ENCODE measurements at places on chromosomes 2 and 18.

- DNase-seq = no peak
Measured at GRCh38 chr2:113894156-113894743, 4.4 kb downstream of the ACTR3 start.

- DNase-seq = peak; percentile 71
Measured at GRCh38 chr2:237723602-237724001, 75.0 kb upstream of the RBM44 start.

DNA sequence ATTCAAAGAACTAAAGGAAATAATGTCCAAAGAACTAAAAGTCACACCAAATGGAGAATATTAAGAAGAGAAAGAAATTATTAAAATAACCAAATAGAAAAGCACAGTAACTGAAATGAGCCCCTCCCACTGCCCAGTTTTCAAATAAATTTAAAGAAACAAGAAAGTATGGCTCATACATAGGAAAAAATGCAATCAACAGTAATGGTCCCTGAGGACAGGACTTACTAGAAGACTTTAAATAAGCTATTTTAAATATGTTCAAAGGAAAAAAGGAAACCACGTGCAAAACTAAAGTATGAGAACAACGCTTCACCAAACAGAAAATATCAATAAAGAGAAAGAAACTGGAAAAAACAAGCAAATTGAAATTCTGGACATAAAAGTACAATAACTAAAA lies 58.9 kb downstream of the TMEM131 start:
- DNase-seq = no peak

DNA sequence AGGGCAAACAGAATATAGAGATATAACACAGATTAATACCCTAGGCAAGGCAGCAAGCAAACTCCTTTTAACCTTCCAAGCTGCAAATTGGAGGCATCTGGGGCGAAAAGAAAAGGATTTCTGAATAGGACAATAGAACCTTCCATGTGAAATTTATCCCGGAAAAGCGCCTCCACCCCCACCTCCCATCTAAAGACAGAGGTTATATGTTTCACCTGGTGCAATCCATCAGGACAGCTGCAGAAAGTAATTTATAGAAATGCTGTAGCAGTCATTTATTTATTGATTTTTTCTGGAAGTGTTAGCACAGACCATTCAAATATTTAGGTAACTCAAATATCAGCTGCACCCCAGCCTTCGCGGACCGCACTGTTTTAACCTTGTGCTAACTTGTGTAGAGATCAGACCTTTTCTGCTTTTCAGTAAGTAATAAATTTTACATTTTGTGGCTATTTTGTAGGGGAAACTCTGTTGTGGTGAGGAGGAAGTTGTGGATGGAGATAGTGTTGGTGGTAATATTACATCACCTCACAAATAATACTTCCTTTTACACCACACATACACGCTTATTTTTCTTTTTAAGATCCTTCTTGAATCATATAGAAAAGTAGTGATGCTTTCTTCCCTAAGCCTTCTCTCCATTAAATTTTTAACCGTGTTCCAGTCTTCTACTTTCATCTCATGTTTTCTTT lies 919.3 kb upstream of the CDH2 start:
- peak; percentile 100 for DNase-seq

GRCh38 chr2:197128897-197129296 lies 181.7 kb downstream of the ANKRD44 start:
- no peak for DNase-seq

GRCh38 chr2:217494557-217494956 lies 508.2 kb downstream of the TNS1 start:
- no peak for DNase-seq

DNA sequence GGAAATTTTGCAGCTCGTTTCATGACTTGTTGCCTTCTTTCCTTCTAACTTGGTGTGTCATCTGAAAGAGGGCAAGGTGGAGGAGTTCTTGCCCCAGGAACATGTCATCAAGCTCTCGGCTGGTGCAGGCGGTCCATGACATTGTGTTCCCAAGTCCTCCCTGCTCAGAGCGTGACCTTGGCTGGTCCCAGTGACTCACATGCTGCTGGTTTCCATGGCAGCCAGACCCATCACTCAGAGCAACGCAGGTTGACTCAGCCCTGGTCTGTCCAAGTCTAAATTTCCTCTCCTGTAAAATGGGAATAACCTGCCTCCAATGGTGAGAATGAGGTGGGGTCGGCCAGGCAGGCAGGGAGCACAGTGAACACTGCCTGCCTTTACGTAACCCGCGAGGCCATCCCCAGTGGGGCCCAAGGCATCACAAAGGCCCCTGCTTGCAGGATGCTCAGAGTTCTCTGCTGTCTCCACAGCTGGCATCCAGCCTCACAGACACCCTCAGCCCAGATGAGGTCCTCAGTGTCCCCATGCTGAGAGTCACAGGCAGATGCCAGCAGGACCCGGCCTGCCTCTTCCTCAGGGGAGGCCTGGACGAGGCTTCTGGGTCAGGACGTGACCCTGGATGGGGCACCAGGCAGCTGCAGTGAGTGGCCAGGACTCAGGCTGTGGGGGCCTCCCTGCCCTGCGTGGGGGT lies 143.7 kb downstream of the TPO start:
- DNase-seq = no peak

- DNase-seq = no peak
Measured at GRCh38 chr18:70371908-70372307, 83.1 kb downstream of the SOCS6 start.

DNA sequence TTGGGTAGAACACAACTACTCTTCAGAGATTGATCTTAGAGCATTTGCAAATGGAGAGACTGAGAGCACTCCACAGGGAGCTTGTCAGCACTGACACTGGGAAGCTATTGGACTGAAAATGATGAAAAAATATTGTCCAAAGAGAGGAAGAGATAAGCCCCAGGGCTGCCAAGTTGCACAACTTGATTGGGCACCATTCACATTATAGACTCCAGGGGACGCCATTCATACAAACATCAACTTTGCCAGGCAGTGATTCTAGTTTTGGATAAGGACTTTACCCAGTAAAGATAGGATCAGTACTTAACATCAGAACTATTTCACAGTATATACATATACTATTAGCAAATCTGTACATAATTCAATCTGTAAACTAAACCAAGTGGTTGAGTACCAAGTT lies 79.6 kb upstream of the MYCN start:
- DNase-seq = no peak

DNA sequence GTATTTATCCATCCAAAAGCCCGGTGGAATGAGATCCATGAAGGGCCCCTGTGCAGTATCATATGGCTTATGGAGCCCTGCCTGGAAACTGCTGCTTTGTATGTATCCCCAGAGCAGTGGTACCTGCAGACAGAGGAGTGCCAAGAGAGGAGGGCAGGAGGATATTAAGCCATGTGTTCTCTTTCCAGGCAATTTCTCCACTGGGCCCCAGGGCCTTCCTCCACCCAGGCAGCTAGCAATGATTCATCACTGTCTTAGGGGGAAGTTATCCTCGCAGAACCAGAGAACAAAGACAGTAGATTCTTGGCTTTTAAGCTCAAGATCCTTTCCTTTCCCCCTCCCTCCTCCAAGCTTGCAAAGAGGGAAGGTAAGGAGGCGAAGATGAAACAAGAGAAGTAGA lies 98.1 kb downstream of the LRRC30 start:
- no peak for DNase-seq

- peak; percentile 88 for DNase-seq
Measured at GRCh38 chr18:48230467-48231113, 178.6 kb downstream of the ZBTB7C start.

DNA sequence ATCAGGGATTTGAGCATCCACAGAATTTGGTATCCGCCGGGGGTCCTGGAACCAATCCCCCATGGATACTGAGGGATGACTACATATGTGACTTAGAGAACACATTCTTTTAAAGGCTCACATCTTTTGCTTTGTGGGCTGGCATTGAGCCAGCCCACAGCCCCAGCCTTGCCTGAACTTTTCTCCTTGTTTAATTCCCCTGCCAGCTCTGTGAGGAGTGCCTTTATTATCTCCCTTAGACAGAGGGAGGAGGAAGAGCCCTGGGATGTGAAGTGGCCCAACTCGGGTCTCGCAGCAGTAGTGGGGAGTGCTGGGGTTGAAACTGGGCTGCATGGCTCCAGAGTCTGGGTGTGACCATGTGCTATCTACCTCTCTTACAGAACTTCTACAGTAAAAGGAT lies 7.6 kb downstream of the TTC39C start:
- no peak for DNase-seq

GRCh38 chr2:217338306-217338916 lies 478.5 kb upstream of the TNP1 start:
- DNase-seq = no peak

GRCh38 chr2:178177066-178177679 lies 17.1 kb upstream of the OSBPL6 start:
- no peak for DNase-seq

DNA sequence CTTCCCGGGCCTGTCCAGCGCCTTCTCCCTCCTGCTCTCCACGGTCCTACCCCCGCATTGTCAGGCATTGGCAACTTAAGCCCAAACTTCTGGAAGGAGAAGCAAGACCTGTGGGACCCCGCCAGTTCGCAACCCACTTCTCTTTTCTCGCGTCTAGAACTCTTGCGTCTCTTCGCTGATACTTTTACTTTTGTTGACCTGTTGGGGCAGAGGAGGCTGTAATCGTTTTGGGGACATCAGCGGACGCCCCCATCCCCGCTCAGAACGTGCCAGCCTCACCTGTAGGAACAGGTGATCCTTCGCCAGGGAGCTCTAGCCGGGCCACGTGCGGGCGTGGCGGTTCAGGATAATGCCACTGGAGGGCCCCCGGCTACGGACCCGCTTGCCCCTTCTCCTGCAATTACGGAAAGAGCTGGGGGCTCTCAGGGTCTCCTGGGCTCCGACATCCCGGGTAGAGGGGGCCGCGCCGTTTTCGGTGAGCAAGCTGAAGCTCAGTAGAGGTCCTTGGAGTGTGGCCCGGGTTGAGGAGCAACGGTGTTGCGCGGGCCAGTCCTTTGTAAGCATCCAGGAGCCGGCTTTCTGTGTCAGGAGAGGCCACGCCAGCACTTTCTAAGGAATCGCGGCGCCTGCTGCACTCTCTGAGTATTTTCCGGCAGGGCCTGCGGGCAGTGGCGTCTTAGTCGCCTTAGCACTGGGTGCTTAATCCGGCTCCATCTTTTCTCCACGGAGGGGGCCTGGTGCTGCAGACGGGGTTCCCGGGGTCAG lies 1.6 kb downstream of the MTCL1 start:
- peak; percentile 81 for DNase-seq

DNA sequence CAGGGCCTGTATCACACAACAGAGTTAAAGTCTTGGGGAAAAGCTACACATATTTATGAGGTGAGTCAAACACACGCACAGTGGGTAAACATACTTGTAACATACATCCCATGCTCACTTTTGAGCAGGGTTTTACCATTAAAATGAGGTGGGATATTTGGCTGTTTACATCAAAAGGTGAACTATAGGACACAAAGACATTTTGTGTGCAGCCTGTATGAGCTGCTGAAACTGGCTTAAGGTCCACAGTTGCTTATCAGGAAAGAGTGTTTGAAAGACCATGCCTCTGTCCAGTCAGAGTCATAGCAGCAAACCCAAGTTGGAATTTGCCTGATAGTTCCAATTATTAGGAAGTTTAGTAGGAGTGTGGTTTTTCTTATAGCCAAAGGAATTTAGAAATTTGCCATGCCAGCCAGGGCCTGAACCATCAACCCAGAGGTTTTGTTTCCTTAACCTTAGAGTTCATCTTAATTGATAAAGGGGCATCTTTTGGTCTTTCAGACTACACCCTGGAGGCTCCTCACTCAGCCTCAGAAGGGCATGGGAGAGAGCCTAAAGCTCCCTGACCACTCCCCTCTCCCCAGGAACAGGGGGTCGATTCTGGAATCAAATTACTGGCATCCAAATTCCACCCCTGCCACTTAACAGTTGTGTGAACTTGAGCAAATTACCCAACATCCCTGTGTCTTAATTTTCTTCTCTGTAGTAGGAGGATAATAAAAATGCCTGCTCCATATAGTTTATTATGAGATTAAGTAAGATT lies 29.9 kb upstream of the L3MBTL4 start:
- DNase-seq = no peak

GRCh38 chr2:238742066-238742465 lies 105.8 kb upstream of the TWIST2 start:
- DNase-seq = no peak

DNA sequence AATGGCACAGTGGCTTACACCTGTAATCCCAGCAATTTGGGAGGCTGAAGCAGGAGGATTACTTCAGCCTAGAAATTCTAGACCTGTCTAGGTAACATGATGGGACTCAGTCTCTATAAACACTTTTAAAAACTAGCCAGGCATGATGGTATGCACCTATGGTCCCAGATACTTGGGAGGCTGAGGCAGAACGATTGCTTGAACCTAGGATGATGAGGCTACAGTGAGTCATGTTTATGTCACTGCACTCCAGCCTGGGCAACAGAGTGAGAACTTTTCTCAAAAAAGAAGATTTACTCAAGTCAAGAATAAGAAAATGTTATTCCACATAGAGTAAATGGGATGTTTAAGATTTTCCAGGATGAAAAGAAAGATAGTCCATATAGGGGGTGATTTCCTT lies 158.6 kb downstream of the HNMT start:
- DNase-seq = no peak

DNA sequence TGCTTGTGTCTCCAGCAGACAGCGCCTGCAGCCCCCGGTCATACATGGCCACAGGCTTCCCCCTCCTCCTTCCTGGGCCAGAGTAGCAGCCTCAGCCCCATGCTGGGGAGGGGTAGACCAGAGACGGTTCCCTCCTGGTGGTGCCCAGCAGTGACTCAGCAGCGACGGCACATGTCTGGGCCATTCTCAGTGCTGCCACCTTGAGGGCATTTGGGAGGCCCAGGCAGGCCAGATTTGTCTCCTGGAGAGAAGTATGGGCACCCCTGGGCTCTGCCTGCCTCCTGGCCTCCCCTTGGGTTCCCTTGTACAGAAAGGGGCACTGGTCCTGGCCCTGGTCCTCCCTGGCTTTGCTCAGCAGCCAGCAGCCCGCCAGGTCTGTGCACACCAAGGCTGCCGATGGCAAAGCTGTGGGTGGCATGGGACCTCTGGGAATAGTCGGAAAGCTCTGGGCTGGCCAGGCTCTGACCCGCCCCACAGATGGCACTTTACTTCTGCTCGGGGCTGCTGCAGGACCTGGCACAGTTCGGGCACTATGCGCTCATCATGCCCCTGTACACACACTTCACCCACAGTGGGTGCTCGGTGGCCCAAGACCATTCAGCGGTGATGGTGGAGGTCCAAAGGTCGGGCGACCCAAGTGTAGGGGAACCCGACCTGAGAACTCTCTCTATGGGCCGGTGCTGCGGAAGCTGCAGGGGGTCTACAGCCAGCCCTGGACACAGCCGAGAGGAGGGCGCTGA lies 11.4 kb upstream of the ALPI start:
- no peak for DNase-seq

DNA sequence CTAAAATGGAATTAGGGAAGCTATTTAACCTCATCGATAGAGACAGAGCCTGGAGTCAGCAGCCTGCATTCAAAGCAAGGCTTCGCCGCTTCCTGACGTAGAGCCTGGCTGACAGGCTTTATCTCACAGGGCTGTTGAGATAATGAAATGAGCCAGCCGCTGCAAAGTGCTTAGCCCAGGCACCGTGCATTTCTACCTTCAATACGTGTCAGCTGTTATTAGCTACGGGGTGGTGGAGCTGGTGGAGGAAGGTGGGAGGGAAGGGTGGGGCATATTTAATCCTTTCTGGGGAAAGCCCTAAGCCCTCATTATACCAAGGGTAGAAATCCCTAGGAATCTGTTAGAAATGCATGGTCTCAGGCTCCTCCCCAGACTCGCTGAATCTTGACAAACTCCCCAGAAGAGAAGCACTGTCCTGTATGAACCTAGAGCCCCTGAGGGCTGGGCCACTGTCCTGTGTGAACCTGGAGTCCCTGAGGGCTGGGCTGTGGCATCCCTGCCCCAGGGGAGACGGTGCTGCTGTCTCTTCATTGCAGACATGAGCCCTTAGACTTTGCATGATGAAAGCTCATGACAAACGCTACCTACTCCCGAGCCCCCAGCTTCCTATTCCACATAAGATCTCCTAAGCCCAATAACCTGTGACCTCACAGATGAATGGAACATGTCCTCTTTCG lies 72.4 kb downstream of the ALPK2 start:
- DNase-seq = peak; percentile 22

Data from NCI-H146 (cell line).